ENCODE measurements at places on chromosomes 1 and 21.

- no peak for DNase-seq
These were observed 309.8 kb downstream of the MATN1 start for GRCh38 chr1:30413606-30414005.

GRCh38 chr1:30872033-30872947 is 36.3 kb downstream of the SDC3 start:
- DNase-seq = no peak

DNA sequence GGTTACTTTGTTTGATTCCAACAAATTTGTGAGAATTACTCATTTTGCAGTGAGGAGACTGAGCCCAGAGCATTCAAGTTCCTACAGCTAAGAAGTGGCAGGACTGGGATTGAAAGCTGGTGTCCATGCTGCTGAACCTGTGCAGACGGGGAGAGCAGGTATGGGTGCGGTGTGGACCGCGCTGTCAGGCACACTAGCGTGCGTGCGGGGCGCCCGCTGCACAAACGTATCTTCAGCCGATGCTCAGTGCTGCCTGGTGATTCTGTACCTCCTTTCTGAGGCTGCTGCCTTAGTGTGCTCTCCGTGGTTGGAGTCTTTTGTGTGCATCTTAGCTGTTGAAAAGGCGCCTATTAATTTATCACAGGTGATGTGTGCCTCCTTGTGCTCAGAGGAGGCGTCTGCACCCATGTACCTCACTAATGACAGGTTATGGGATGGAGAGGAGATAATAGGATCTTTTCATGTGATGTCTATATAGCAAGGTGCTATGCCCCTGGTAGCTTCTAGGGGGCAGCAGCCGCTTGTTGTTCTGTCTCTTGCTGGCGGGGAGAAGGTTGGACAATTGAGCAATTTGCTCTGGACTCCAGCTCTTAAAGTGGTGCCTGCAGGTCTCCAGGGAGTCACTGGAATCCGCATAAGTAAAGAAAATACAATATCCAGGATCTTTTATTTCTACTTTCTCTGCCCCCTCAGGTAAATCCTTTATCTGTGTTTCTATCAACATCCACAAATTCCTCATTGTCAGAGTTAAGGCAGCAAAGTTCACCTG is 32.5 kb downstream of the PEX14 start:
- no peak for DNase-seq

DNA sequence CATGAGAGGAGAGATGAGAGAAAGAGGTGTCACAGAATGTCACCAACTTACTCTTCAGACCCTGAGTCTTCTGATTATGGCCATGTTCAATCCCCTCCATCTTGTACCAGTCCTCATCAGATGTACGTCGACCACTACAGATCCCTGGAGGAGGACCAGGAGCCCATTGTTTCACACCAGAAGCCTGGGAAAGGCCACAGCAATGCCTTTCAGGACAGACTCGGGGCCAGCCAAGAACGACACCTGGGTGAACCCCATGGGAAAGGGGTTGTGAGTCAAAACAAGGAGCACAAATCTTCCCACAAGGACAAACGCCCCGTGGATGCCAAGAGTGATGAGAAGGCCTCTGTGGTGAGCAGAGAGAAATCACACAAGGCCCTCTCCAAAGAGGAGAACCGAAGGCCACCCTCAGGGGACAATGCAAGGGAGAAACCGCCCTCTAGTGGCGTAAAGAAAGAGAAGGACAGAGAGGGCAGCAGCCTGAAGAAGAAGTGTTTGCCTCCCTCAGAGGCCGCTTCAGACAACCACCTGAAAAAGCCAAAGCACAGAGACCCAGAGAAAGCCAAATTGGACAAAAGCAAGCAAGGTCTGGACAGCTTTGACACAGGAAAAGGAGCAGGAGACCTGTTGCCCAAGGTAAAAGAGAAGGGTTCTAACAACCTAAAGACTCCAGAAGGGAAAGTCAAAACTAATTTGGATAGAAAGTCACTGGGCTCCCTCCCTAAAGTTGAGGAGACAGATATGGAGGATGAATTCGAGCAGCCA is 8.0 kb downstream of the ELOA start:
- DNase-seq = peak; percentile 17

GRCh38 chr1:240508950-240509349 is 103.0 kb downstream of the GREM2 start:
- no peak for DNase-seq

- DNase-seq = no peak
These were observed 355.2 kb downstream of the NTNG1 start for GRCh38 chr1:107496002-107496401.

Measured in stimulated activated CD8-positive, alpha-beta memory T cell treated with anti-CD3 and anti-CD28 coated beads, Interleukin-7, amount 100 ng/mL, for 48 hours (primary cell).